ENCODE measurements at places on chromosomes 13 and 19.
A peak's percentile ranks its signal among the peaks of the same experiment; 100 is the strongest.

- DNase-seq, result no peak
Measured at GRCh38 chr19:4370418-4371041, 27.2 kb downstream of the MPND start.

- peak; percentile 48 for DNase-seq
Measured at GRCh38 chr19:29596885-29597525, 9.1 kb upstream of the POP4 start.

- DNase-seq, result no peak
Measured at GRCh38 chr13:76439546-76439945, 446.7 kb downstream of the KCTD12 start.

- peak; percentile 90 for DNase-seq
Measured at GRCh38 chr13:111970494-111971141, 96.3 kb upstream of the SOX1 start.

DNA sequence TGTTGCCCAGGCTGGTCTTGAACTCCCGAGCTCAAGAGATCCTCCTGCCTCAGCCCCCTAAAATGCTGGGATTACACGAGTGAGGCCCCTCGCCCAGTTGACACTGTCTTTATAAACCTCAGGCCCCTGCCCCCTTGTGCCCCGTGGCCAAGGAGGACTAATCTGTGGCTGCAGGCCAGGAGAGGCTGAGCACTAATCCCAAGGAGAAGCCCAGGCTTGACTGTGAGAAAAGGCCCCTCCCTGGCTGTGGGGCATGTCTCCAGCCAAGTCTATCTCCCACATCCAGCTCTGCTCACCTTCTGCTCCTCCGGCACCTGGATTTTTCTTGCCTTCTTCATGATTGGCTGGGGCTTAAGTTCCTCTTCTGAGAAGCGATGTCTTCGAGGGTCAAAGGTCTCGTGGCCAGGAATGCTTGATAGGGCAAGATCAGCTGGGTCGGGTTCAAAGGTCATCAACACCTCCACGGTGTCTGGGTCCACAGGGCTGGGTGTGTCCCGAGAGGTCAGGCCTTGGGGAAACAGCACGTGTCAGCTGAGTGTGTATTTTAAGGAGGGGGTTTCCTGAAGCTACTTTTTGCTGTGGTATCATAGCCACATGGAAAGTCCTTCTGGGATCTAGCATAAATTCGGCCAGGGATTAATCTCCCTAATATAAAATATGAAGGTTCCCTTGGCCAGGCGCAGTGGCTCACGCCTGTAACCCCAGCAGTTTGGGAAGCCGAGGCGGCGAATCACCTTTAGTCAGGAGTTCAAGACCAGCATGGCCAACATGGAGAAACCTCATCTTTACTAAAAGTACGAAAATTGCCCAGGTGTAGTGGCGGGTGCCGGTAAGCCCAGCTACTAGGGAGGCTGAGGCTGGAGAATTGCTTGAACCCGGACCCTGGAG lies 3.8 kb downstream of the DBP start:
- no peak for DNase-seq

DNA sequence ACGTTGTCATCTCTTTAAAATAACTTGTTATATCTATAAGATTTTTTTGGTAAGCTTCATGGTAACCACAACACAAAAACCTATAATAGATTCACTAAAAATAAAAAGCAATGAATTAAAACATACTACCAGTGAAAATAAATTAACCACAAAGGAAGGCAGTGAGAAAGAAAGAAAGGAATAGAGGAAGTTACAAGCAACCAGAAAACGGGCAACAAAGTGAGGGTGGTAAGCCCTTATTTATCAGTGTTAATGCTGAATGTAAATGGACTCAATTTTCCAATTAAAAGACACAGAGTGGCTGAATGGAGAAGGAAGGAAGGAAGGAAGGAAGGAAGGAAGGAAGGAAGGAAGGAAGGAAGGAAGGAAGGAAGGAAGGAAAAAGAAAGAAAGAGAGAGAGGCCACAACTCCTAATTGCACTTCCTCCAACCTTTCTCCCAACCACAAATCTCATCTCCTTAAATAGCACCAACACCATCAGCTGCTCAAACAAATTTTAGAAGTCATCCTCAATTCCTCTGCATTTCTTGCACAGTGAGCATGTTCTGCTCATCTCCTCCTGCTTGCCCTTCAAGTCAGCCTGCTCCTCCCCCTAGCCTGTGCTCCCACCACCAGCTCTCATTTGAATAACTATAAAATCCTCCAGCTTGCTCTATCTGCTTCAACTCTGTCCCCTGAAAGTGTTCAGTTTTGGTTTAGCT lies 48.6 kb downstream of the CCNA1 start:
- no peak for DNase-seq

GRCh38 chr19:29120466-29120865 lies 92.5 kb downstream of the UQCRFS1 start:
- no peak for DNase-seq

DNA sequence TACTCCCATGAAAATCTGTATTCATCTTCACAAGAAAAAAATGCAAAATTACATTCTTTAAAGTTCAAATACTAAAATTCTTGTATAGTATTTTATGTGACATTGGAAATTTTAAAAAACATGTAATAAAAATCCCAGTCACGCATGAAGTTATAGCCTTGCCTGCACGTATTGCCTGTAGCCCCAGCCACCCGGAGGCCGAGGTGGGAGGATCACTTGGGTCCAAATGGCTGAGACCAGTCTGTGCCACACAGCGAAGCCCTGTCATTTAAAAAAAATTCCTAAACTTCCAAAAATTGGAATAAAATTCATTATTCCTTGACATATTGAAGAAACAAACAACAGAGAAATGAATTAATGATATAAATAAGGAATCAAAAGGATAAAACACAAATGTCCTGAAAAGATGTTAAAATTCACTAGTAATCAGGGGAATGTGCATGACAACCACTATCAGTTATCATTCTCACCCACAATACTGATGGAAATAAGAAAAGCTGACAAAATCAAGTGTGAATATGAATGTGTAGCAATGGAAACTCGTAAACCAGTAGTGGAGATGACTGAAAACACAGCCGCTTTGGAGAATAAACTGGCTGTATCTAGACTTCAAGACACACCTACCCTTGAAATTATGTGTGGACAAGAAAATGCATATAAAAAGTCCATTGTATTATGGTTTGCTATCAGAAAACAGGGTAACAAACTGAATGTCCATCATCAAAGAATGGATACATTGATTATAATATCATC lies 7.5 kb downstream of the CARD8 start:
- no peak for DNase-seq

- no peak for DNase-seq
Measured at GRCh38 chr13:102700088-102701031, 5.5 kb upstream of the METTL21C start.

- no peak for DNase-seq
Measured at GRCh38 chr19:46466536-46467196, 4.7 kb downstream of the PNMA8A start.

- no peak for DNase-seq
Measured at GRCh38 chr13:33827139-33827538, 9.2 kb downstream of the RFC3 start.

- DNase-seq, result peak; percentile 9
Measured at GRCh38 chr13:25882466-25883357, 169.1 kb downstream of the SHISA2 start.

GRCh38 chr19:15439821-15440641 lies 9.7 kb downstream of the WIZ start:
- DNase-seq, result no peak

DNA sequence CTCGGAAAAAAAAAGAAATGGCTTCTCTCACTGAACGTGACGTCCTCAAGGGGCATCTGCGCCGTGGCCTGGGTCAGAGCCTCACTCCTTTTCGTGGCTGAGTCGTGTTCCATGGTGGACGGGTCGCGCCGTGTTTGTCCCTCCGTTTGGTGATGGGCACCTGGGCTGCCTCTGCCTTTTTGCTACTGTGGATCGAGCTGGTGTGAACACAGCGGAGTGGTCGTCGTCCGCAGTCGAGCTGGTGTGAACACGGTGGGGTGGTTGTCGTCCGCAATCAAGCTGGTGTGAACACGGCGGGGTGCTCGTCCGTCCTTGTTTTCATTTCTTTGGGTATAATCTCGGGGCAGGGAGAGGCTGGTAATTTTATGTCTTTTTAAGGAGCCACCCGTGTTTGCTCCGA lies 11.6 kb downstream of the HCN2 start:
- no peak for DNase-seq

DNA sequence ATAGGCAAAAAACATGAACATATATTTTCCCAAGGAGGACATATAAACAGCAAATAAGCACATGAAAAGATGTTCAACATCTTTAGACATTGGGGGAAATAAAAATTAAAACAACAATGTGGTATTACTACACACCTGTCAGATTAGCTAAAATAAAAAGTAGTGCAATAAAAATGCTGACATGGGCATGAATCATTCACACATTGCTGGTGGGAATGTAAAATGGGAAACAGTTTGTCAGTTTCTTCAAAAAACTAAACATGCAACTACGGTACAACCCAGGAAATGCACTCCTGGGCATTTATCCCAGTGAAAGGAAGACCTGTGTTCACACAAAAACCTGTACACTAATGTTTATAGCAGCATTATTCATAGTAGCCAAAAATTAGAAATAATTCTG lies 5.3 kb upstream of the SUCLA2 start:
- DNase-seq, result no peak

- no peak for DNase-seq
Measured at GRCh38 chr13:95579303-95579702, 26.8 kb downstream of the CLDN10 start.

GRCh38 chr13:24231377-24231776 lies 70.9 kb downstream of the SPATA13 start:
- DNase-seq, result no peak

- DNase-seq, result no peak
Measured at GRCh38 chr13:38417727-38418126, 68.1 kb downstream of the UFM1 start.

GRCh38 chr13:60933638-60934037 lies 482.0 kb downstream of the PCDH20 start:
- no peak for DNase-seq

- DNase-seq, result no peak
Measured at GRCh38 chr13:29920025-29920643, 69.7 kb upstream of the UBL3 start.

- no peak for DNase-seq
Measured at GRCh38 chr19:548886-549830, 5.3 kb downstream of the GZMM start.

- DNase-seq, result no peak
Measured at GRCh38 chr13:96274046-96274445, 184.1 kb downstream of the HS6ST3 start.

DNA sequence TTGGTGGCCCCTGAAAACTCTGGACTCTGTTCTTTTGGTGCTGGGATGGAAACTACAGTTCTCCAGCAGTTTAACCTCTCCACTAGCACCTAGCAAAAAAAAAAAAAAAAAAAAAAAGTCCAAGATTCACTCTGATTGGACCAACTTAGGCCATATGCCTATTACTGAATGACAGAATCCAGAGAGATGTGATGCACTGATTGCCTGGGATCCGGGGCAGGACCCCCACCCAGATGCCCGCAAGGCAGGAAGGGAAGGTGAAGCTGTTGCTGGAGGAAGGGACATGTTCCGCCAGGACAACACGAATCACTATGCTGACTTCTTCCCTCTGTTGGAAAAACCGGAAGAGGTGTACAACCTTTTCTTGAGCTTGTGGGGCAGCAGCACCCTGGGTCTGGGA lies 152.5 kb upstream of the ZNF536 start:
- no peak for DNase-seq

- no peak for DNase-seq
Measured at GRCh38 chr13:113139577-113139976, 17.0 kb downstream of the F10 start.

GRCh38 chr13:111247552-111247951 lies 72.9 kb upstream of the TEX29 start:
- peak; percentile 99 for DNase-seq

GRCh38 chr19:6045108-6045507 lies 65.2 kb downstream of the RFX2 start:
- DNase-seq, result no peak

DNA sequence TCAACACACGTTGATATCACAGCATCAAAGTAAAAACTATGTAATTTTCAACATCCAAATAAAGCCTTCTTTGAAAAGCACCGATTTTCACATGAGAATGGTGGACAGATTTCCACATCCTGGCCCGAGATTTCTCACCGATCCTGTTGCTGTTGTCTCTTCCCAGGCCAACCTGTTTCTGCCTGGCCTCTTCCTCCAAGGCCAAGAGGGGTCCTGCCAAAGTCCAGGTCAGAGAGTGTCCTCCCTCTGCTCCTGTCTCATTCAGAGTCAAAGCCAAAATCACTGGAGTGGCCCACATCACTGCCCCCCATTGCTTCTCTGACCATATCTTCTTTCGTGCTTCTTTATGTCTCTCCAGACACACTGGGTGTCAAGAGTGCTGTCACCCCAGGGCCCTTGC lies 49.5 kb downstream of the CHST8 start:
- DNase-seq, result no peak

- DNase-seq, result no peak
Measured at GRCh38 chr13:100234524-100235136, 145.7 kb downstream of the PCCA start.

DNA sequence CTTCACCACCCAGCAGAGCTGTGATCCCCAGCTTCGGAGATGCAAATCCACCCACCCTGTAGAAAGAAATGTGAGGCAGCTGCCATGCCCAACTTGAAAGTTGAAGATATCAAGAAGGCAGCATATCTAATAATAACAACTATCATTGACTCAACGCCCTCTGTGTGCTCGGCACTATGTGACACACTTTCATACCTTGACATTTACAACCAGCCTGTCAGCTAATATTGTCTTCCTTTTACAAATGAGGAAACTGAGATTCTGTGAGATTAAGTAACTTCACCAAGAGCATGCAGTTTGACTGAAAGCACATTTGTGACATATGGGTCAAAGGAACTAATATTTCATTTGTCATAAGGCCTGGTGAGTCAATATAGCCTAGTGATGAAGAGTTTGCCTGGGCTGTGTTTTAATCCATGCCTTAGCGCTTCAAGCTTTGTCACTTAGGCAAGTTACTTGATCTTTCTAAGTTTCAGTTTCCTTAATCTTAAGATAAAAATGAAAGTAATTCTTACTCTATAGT lies 137.0 kb downstream of the FLT1 start:
- DNase-seq, result no peak
